Stimulated activated CD4-positive, alpha-beta T cell treated with anti-CD3 and anti-CD28 coated beads, Interleukin-2, amount 100 ng/mL, for 24 hours (primary cell): ENCODE measurements at places on chromosomes 2 and 18.

GRCh38 chr2:46970334-46971288, 55.0 kb upstream of the MCFD2 start:
- no peak for DNase-seq

GRCh38 chr18:61988100-61988499, 95.3 kb upstream of the RNF152 start:
- no peak for DNase-seq

DNA sequence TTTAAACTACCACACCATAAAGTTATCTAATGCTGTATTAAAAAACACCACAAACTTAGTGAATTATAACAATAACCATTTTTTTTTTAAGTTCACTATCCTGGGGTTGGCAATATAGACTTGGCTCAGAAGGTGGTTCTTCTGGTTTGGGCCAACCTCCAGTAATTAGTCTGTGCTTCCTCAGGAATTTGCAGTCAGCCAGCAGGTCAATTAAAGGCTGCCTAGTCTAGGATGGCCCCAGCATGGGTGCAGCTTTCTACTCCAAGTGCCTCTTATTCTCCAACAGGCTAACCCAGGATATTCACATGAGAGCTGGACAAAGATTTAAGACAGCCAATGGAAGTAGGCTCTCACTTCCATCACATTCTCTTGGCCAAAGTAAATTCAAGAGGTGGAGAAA, 379.1 kb upstream of the FIGN start:
- no peak for DNase-seq

GRCh38 chr2:70732766-70733645, 35.0 kb downstream of the ADD2 start:
- DNase-seq = no peak

DNA sequence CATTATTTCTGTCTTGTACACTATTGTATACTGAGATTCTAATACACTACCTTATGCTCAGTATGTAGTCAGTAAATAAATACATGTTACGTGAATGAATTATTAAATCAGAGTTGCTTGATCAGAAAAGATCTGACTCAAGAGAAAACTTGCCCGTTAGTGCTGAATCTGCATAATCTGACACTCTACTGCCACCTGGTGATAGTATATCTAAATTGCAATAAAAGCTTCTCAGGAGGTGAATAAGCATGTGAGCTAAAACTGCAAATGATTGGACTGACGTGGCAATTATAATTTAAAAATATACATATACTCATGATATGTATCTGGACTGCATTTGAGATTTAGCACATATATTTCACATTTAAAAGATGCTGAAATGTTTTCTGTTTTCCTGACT, 70.4 kb downstream of the KIAA1328 start:
- no peak for DNase-seq

DNA sequence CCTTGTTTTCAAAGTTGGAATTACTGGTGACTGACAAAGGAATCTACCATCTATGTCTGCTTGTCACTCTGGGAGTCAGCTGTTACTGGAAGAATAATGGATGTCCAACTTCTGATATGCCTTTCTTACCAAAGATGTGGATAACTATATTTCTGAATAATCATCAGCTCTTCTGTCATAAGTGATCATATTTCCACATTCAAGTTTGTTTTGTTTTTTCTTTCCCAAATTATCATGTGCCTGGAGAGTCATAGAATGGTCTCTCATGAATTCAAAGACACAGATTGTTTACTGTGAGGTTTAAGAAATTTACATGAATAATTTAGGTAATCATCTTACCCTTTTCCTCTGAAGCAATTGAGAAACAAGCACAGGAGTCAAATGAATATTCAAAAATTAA, 986.7 kb upstream of the CDH2 start:
- no peak for DNase-seq

- DNase-seq = no peak
Measured at GRCh38 chr2:46335391-46336282, 38.4 kb downstream of the EPAS1 start.

DNA sequence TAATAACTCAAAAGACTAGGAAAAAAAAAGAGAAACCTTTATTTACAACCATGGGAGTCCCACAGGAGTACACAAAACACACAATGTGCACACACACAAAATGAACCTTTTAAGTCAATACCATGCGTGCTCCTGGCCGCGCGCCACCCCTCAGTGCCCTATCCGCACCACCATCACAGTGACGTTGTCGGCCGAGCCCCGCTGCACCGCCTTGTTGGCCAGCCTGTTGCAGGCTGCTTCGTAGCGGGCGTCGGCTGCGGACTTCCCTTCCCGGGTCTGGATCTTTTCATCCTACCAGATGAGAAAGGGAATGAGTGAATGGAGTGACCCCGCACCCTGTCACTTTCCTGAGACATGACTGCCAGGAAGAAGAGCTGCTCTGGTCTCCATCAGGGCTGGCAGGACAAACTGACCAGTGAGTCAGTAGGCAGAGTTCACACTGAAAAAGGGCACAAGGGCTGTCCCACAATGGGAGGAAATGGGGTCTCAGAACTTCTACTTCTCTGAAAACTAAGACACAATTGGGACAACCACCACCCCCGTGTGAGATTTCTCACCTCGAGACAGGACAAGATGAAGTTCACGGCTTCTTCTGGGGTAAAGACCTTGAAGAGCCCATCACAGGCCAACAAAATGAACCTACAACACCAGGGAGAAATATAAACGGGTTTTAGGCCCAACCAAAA, 11.8 kb downstream of the ERFE start:
- DNase-seq = no peak

DNA sequence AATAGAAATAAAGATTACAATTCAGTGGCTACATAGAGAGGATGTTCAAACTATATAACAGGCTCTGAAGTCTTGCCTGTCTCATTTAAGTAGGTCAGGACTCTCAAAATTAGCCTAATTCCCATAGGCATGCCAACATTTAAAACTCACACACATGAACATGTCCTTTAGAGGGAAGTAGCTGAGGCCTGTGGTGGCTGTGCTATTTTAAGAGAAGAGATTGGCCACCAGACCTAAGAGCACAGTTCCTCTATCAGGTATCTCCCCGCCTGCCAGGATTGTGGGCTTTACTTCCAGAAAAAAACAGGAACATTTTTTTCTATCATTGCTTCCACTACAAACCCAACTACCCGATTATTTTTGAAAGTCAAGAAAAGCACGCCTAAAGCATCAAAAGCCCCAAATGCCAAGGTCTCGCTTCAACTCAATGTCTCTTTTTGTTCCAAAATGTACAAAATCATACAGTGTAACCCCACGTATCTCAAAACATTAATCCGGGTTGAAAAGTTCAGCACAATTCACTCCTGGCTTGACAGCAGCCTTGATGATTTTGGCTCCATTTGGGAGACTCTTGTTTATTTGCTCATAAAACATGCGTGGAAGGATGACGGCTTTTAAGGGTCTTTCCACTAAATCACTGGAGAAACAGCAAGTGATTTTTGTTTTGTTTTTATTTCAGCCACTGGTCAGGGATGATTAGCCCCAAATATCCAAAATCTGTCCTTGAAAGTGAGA, 15.3 kb downstream of the FHL2 start:
- DNase-seq = no peak

GRCh38 chr18:12306752-12307700, 1.0 kb upstream of the TUBB6 start:
- DNase-seq = peak; percentile 12

DNA sequence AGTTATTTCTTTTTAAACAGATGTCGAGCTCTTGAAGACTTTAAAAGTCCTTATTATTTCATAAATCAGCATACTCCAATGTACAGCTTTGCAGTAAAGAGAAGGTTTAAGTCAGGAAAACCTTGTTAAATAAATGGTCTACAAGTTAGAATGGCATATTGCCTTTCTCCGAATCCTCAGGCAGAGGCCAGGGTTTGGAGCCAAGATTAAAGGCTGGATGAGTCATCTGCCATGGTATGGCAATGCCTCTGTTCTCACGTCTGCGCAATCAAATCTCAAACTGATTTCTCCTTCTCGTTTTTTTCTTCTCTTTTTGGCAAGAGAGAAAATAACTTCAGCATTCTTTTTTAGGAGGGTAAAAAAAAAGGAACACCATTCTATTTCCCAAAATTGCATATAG, 5.6 kb upstream of the KCNJ3 start:
- no peak for DNase-seq

- DNase-seq = no peak
Measured at GRCh38 chr2:190574169-190574568, 39.6 kb upstream of the NEMP2 start.

DNA sequence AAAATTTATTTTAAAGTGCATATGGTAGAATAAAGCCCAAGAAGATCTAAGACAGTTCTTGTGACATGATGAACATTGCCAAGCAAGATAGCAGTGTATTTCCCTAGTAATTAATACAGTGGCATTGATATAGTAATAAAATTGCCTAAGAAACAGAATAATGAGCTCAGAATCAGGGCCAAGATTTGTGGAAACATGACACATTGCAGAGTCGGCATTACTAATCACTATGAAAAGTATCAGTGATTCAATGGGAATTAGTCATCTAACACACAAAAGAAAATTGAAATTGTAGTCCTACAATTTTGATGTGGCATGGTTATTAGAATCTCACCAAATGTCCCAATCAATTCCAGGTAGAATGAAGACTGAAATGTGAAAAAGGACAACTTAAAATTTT, 243.0 kb upstream of the CYRIA start:
- DNase-seq = no peak

DNA sequence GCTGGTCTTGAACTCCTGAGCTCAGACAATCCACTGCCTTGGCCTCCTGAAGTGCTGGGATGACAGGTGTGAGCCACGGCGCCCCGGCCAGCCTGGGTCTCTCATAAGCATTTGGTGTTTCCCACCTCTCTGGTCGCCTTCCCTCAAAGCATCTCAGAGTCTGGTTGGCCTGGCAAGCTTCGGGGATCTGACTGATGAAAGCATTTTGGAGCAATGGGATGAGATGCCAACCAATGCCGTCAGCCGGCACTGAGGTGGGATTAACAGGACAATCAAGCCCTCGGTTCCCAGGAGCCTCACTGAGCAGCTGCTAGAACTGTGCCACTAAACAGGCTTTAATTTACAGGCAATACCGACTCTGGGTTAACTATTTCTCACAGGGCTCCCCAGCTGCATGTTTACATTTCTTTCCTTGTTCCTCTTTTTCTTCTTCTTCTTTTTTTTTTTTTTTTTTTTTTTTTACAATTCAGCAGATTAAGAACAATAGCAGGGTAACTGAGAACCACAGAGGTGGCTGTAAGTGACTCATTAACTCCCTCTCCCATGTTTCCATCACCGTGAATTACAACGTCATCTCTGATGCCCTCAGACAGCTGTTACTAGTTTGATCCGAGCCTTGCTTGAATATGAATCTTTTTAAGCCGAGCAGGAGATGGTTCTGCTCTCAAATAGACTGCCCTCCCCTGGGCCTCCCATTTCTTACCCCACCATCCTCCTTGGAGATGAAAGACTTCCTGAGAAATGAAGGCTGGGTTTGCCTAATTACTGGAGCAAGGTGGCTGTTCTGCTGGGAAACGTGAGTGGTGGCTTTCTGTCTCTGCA, 37.9 kb downstream of the ODC1 start:
- no peak for DNase-seq

GRCh38 chr2:40511661-40512213, 59.8 kb upstream of the SLC8A1 start:
- DNase-seq = no peak

- no peak for DNase-seq
Measured at GRCh38 chr18:49185623-49186022, 234.9 kb upstream of the SMAD7 start.

- no peak for DNase-seq
Measured at GRCh38 chr2:50865235-50865634, 166.7 kb downstream of the NRXN1 start.

DNA sequence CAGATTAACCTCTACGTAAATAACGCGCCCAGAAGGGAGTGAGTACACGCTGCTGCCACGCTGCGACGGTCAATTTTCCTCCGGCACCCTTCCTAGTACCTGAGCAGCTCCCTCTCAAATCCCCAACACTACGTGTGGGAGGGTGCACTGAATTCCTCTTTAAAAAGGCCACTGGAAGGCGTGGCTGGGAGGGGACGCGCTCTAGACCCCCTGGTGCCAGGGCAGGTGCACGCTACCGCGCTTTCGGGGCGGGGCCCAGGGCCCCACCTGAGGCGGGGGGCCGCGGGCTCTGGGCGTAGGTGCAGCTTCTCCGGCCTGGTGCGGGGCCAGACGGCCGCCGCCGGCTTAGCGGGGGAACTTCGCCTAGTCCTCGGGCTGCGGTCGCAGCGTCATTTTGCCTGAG, 668 bp upstream of the ANKRD12 start:
- DNase-seq = no peak

GRCh38 chr18:41871229-41872000, 83.6 kb upstream of the PIK3C3 start:
- DNase-seq = no peak

DNA sequence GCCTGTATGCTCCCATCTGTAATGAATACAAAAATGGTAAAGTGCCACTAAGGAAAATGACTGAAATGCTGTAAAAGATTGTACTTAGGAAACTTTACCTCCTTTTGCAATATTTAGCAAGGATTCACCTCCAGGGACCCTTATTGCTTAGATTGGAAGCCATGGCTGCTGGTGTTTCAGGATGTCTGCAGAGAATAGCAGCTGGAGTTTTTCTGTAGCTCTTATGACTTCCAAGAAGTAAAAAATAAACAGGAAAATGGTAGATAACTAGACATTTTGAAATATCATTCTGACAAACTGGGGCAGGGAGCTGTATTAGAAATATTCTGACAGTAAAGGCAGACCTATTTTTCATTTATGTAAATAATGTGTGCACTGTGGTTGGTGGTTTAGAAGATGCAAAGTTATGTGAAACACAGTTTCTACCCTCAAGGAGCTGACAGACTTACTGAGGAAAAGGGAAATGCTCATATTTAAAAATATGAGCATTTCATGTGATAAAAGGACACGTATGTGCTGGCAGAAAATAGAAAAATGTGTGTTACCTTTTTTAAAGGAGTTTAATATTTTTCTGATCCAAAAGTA, 224.9 kb upstream of the BOD1L2 start:
- DNase-seq = no peak

GRCh38 chr18:45845410-45845809, 19.9 kb downstream of the SIGLEC15 start:
- DNase-seq = no peak

DNA sequence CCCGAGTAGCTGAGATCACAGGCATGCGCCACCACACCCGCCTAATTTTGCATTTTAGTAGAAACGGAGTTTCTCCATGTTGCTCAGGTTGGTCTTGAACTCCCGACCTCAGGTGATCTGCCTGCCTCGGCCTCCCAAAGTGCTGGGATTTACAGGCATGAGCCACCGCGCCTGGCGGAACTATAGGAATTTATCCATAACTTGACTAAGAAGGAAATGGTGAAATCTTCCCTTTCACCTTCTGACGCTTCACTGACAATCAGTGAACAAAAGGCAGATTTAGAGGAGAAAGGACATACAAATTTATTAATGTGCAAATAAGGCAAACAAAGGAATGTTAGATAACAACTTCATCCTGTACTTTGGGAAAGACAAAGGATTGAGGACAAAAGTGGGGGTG, 15.4 kb upstream of the GULP1 start:
- DNase-seq = no peak

- DNase-seq = no peak
Measured at GRCh38 chr18:23416298-23416697, 36.8 kb upstream of the RIOK3 start.

DNA sequence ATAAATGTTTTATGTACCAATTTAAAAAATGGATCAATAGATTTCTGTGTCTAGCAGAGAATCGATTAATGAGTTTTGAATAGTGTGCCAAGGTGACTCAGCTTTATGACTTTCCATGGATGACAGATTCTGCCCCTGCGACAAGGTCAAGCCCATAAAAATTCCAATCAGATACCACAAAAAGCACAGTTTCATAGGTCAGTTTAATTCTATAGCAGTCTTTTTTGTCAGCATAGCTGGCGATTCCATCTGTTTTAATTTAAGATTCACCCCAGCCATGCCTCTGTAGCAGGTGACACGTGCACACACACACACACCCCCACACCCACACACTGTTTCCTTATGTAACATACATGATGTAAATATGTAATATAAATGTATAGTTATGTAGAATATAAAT, 28.9 kb downstream of the RAB31 start:
- no peak for DNase-seq
